ENCODE measurements at places on chromosomes 3 and 15. TPM values are rescaled to one million over a fixed set of nuclear protein-coding genes. Genes with fewer than 3 reads are reported as not detected.

Gene IGF2BP2
- 0.05 TPM for total RNA-seq

Gene OR5K2
- total RNA-seq, result not detected

Gene SCAP
- 79.6 TPM for total RNA-seq

Gene THRB
- total RNA-seq, result not detected

Gene FAM81A
- total RNA-seq, result 0.69 TPM

Gene CYP1A2
- total RNA-seq, result not detected

Gene BCL2A1
- total RNA-seq, result 104 TPM

Gene GOLGA8J
- not detected for total RNA-seq

GRCh38 chr3:179000144-179000543 is 71.5 kb downstream of the ZMAT3 start:
- no peaks in the 10 kb centered on the region for H3K36me3 ChIP-seq
- H3K4me1 ChIP-seq, result peaks cover 26% of the 10 kb centered on the region
- no peak for DNase-seq
- peaks cover 42% of the 10 kb centered on the region for H3K27me3 ChIP-seq
- no peak overlapping the region for H3K4me3 ChIP-seq

- H3K27ac ChIP-seq, result no peak overlapping the region
- no peak for DNase-seq
- H3K4me1 ChIP-seq, result peaks cover 2% of the 10 kb centered on the region
- H3K27me3 ChIP-seq, result peaks cover 43% of the 10 kb centered on the region
Measured at GRCh38 chr3:133670525-133670995, 8.8 kb upstream of the TOPBP1 start.

DNA sequence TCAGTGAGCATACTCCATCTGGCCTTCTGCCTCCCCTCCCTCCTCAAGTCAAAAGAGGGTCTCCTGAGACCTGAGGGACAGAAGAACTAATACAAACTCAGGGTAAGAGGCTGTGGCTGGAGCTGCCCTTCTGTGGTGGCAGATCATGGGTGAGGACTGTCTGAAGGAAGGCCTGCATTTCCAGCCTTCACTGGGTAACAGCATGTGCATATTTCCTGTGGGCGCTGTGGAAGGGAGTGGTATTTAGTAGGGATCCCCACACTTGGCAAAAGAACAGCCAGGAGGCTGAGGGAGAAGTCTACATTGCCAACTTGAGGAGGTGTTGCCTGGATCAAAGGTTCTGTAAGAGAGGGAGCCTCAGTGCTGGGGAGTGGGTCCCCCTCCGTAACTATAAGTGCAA is 10.1 kb upstream of the ESYT3 start:
- H3K4me1 ChIP-seq, result no peaks in the 10 kb centered on the region
- H3K36me3 ChIP-seq, result no peaks in the 10 kb centered on the region
- H3K27ac ChIP-seq, result no peak overlapping the region
- no peak overlapping the region for H3K4me3 ChIP-seq
- peaks cover 19% of the 10 kb centered on the region for H3K27me3 ChIP-seq
- DNase-seq, result no peak

DNA sequence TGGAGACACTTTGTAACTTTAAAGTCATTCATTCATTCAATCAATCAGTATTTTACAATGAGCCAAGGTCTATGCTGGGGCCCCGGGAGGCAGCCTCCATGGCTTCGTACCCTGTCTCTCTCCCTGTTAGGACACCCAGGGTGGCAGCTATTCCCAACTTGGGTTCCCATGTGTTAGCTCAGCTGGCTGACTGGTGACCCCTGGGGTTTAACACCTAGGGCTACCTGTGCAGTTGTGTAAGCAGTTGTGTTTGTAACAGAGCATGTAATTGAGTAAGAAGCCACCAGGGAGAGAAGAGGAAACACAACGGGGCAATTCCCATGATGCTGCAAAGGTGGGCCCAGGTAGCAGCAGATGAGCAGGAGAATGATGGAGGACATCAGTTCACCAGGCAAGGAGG is 132.4 kb downstream of the ADAMTS9 start:
- H3K4me3 ChIP-seq, result no peak overlapping the region
- H3K27me3 ChIP-seq, result no peaks in the 10 kb centered on the region
- H3K27ac ChIP-seq, result no peak overlapping the region
- no peak for DNase-seq
- no peaks in the 10 kb centered on the region for H3K4me1 ChIP-seq

DNA sequence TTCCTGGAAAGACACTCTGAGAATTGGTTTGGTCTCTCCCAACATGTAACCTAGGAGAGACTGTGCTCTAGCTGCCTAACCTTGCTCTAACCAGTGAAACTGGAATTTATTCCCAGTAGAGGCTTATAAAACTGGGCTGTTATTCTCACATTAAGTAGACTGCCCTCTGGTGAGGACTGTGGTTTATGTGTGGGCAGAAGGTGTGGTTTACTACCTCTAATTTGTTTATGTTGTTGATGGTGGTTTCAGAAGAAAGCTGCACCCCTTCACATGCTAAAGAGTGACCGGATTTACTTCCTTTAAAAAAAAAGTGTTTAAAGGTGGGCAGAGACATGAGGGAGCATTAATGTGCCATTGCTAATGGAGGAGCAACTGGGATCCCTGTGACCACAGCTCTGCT is 273.2 kb downstream of the MECOM start:
- no peak overlapping the region for H3K27ac ChIP-seq
- no peak for DNase-seq
- peaks cover 9% of the 10 kb centered on the region for H3K27me3 ChIP-seq

DNA sequence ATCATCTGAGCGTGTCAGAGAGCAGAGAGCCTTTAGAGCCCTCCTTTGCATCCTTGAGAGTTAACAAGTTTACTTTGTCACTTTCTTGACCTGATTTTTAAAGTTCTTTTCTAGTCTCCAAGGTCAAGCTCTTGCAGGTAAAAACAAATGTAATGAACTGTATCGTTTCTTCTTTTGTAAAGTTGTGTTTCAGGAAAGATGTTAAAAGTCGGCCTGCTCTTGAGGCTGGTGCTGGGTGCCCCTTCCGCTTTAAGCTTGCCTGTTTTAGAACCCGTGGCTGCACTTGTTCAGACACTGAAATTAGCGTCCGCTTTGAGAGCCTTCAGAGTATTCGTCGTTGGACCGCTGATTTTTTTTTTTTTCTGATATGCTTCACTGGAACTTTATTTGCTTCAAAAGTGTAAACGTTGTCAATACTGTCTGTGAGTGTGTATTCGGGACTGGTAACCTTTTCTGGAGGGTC is 52.6 kb upstream of the ULK4 start:
- H3K4me1 ChIP-seq, result peaks cover 43% of the 10 kb centered on the region
- H3K4me3 ChIP-seq, result peak overlapping the region; percentile 88
- H3K36me3 ChIP-seq, result peaks cover 28% of the 10 kb centered on the region
- H3K27ac ChIP-seq, result peak overlapping the region; percentile 85

- no peak overlapping the region for H3K4me3 ChIP-seq
- H3K36me3 ChIP-seq, result no peaks in the 10 kb centered on the region
- DNase-seq, result no peak
- no peaks in the 10 kb centered on the region for H3K4me1 ChIP-seq
- peaks cover 9% of the 10 kb centered on the region for H3K27me3 ChIP-seq
Measured at GRCh38 chr15:59828861-59829260, 139.7 kb upstream of the BNIP2 start.

DNA sequence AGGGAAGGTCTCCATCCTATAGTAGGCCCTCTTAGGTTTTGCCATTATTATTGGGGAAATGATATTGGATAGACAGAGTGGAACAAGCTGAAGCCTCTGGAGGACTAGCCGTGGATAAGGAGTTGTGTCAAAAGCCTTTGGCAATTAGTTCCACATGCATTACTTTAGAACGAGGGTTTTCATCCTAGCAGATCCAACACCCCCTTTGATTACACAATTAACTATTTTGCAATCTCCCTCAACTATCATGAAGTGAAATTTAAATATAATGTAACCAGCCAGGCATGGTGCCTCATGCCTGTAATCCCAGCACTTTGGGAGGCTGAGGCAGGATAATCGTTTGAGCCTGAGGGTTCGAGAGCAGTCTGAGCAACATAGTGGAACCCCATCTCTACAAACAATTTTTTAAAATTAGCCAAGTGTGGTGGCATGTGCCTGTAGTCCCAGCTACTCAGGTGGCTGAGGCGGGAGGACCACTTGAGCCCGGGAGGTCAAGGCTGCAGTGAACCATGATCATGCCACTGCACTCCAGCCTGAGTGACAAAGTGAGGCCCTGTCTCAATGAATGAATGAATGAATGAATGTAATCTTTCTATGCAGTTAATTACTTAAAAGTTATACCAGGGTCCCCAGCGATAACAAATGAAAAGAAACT is 56.8 kb downstream of the PXYLP1 start:
- H3K27ac ChIP-seq, result no peak overlapping the region
- no peak for DNase-seq
- no peak overlapping the region for H3K4me3 ChIP-seq
- peaks cover 79% of the 10 kb centered on the region for H3K36me3 ChIP-seq
- H3K4me1 ChIP-seq, result peaks cover 8% of the 10 kb centered on the region

GRCh38 chr3:129295286-129295685 is 16.6 kb downstream of the HMCES start:
- no peak overlapping the region for H3K27ac ChIP-seq
- no peaks in the 10 kb centered on the region for H3K4me1 ChIP-seq
- peaks cover 59% of the 10 kb centered on the region for H3K36me3 ChIP-seq
- DNase-seq, result no peak
- H3K27me3 ChIP-seq, result no peaks in the 10 kb centered on the region

GRCh38 chr15:92025706-92026270 is 172.3 kb downstream of the SLCO3A1 start:
- no peaks in the 10 kb centered on the region for H3K27me3 ChIP-seq
- H3K4me1 ChIP-seq, result peaks cover 9% of the 10 kb centered on the region
- DNase-seq, result no peak

- no peak overlapping the region for H3K4me3 ChIP-seq
- DNase-seq, result no peak
- H3K27ac ChIP-seq, result no peak overlapping the region
- H3K27me3 ChIP-seq, result no peaks in the 10 kb centered on the region
Measured at GRCh38 chr3:8790529-8790928, 21.1 kb upstream of the OXTR start.

DNA sequence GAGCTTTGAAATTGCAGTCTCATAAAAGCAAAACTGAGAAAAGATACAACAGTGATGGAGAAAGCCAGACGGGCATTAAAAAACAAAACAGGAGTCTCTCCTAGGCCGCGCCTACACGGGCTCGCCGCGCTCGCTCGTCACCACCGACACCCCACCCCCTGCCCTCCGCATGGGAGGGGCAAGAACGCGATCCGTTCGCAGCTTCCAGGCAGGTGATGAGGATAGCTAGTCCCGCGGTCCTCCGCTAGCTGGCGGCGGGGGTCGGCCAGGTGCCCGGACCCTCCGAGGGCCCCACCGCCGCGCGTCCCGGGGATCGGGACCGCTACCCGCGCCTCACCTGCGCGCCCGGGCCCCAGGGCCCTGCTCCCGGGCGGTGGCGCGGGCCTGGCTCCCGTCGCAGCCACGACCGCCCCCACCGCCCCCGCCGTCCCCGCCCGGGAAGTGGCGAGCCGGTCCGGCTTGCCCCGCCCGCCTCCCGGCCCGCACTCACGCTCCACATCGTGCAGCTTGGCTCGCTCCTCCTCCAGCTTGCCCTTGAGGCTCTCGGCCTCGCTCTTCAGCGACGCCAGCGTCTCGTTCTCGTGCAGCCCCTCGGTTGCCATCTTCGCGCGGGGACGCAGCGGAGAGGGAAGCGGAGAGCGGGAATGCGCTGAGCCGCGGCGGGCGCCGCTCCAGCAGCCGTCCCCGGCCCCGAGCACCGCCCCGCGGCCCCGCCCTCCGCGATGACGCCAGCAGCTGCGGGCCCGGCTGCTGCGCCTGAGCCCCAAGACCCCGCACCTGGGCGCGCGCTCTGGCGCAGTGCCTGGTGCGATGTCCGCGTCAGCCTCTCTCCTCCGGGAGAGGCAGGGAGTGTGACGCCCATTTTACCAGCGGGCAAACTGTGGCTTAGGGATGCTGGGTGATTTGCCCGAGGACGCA is 11.7 kb downstream of the GNB5 start:
- no peaks in the 10 kb centered on the region for H3K27me3 ChIP-seq
- H3K4me3 ChIP-seq, result peak overlapping the region; percentile 92
- peaks cover 6% of the 10 kb centered on the region for H3K36me3 ChIP-seq
- peaks cover 32% of the 10 kb centered on the region for H3K4me1 ChIP-seq
- H3K27ac ChIP-seq, result peak overlapping the region; percentile 96

- H3K4me1 ChIP-seq, result no peaks in the 10 kb centered on the region
- no peak for DNase-seq
- no peak overlapping the region for H3K4me3 ChIP-seq
- no peak overlapping the region for H3K27ac ChIP-seq
Measured at GRCh38 chr3:116045314-116045713, 400.0 kb downstream of the LSAMP start.

DNA sequence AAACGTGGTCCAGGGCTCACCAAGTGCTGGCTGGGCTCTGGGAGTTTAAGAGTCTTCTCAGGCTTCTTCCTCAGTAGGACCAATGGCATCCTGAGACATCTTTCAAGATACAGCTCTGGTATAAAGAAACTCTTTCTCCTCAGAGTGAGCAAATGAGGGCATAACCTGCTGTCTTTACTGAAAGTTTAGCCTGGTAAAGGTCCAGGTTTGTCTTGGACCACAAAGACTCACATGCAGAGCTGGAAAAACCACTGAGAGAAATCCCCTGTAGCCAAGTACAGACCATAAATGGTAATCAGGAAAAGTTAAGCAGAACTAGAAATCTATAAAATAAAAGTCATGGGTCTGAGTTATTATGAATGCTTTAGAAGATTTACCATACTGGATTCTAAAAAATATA is 23.1 kb downstream of the CD47 start:
- H3K36me3 ChIP-seq, result peaks cover 74% of the 10 kb centered on the region
- H3K27me3 ChIP-seq, result no peaks in the 10 kb centered on the region
- DNase-seq, result no peak

- H3K4me1 ChIP-seq, result no peaks in the 10 kb centered on the region
- no peaks in the 10 kb centered on the region for H3K27me3 ChIP-seq
- DNase-seq, result no peak
- H3K4me3 ChIP-seq, result no peak overlapping the region
Measured at GRCh38 chr3:38616111-38616510, 33.4 kb downstream of the SCN5A start.

- no peaks in the 10 kb centered on the region for H3K27me3 ChIP-seq
- no peak for DNase-seq
- peaks cover 78% of the 10 kb centered on the region for H3K36me3 ChIP-seq
- H3K4me1 ChIP-seq, result peaks cover 22% of the 10 kb centered on the region
- H3K4me3 ChIP-seq, result no peak overlapping the region
Measured at GRCh38 chr15:74895830-74896229, 6.0 kb downstream of the MPI start.

DNA sequence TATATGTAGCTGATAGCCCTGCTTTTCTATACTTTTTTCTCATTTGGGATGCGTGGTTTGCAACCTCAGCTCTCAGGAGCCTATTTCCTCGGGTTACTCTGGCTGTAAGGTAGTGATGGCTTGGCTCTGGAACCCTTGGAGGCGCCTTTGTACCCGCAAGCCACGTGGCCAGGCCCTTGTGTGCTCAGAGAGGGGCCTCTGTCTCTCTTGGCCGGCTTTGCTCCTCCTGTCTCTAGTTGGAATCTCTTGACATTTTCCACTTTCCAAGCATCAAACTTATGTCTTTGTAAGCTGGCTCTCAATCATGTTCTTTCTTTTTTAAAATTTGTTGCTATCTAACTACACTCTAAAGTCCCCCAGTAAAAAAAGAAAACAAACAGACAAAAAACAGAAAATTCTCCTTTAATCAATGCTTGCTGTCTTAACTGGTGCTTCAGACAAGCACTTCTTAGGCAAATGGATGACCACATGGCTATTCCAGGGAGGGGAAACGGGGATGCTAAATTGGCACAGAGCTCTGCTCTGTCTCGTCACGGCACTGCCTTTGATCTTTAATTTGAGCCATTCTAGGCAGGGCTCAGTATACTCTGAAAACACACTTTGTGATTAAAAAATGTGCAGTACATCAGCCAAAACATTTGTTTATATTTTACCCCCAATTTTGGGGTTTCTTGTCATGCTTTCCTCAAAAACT is 180.4 kb upstream of the NR2E3 start:
- H3K4me3 ChIP-seq, result no peak overlapping the region
- DNase-seq, result no peak
- H3K36me3 ChIP-seq, result no peaks in the 10 kb centered on the region
